ENCODE measurements at places on chromosomes 12 and 14.

DNA sequence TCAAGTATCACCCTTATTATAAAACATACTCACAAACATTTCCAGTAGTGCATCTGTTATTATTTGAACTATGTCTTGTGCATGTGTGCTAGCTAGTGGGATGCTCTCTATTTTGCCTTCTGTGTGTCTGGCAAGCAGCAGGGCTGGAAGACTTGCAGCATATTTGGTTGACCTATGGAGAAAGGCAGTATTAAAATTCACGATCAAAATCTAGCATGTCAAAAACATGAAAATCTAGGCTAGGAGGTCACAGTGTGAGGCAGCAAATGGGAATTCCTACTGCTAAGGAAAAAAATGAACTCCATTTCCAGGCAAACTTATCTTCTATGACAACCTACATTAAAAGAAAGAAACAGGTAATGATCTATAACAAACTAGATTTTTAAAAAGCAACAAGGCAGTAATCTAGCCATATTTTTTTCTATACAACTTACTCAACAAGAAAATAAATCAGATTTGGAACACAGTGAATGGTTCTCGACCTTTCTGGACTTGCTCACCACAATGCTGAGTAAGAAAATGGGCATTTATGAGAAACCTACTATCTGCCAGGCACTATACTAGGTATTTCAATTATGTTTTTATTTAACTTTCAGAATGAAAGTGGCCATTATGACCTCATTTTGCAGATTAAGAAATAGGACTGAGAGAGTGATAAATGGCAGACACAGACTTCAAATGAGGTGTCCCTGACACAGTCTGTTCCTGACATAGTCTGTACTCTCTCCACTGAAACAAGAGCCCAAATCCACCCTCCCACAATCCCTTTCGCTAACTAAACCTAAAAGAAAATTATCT lies 96.8 kb downstream of the TXNDC16 start:
- peak; percentile 35 for ATAC-seq

DNA sequence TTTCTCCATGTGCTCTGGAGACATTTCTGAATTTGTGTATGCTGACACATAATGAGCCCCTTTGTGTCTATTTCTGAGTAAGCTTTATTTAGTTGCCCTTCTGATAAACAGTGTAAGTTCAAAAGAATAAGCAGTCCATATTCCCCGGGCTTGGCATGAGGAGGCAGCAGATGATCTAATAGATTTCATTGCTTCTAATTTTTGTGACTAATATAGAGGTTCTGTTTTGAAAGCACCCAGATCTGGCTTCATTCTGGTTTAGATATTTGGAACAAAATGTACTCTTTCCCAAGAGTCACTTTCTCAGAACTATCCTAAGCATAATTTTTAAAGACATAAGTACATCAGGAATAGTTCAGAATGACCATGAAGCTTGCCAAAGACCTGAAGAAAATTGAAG lies 290.9 kb downstream of the BTG1 start:
- peak; percentile 48 for ATAC-seq

DNA sequence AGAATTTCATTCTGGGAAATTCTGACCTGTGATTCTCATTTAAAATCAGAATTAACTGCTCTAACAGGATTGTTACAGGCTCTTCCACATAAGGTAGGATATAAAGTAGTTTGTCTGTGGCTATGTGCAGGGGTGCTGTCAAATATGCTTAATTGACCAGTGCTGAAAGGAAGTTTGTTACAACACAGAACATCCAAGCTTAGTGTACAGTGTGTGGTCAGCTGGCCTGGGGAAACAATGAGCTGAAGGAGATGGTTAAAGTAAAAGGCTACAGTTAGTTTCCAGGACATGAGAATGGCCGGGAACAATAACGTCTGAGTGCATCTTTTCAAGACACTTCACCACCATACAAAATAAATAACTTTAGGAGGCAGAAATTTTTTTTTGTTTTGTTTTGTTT lies 68.0 kb downstream of the PKP2 start:
- no peak for ATAC-seq

DNA sequence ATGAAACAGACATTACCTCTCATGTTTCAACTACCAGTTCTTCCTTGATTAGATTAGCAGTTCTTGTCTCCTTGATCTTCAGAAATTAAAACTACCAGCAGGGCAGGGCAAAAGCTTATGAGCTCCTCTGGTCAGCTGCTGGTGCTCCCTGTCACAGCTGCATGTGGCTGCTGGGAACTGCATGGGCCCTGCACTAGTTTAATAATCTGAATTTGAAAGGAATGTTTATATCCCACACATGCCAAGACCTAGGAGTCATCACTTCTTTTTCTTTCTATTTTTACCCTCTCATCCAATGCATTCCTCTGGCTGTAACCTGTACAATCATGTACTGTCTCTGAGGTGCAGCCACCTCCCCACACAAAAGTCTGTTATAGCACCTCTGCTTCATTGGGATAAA lies 73.9 kb downstream of the ARMH4 start:
- no peak for ATAC-seq

GRCh38 chr12:9724023-9724422 lies 8.9 kb downstream of the CLECL1 start:
- no peak for ATAC-seq

DNA sequence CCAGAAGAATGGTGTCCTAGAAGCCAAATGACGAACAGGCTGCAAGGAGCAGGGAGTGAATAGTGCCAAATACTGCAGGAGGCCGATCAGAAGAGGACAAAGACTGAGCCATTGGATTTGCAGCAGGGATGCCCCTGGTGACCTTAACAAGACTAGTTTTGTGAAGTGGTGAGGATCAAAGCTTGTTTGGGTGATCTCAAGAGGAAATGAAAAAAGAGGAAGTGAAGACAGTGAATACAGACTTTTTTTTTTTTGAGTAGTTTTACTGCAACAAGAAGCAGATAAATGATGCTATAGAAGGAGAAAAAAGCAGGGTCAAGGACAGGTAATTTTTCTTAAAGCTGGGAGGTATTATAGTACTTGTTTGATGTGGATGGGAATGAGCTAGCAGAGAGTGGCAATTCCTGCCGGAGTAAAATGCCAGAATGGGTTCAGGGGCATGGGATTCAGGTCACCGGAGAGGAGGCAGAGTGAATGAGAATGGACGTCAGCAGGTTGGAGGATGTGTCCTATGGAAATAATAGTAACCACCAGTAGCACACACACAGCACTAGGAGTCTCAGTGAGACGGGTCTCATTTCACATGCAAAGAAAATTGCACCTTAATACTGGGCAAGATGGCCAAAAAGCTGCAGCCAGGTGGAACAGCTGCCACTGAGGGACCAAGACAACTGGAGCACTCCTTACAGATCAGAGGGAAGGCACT lies 345.8 kb upstream of the CCDC196 start:
- ATAC-seq, result no peak

- ATAC-seq, result no peak
Measured at GRCh38 chr12:57840726-57841125, 5.8 kb downstream of the CTDSP2 start.

- no peak for ATAC-seq
Measured at GRCh38 chr14:99889268-99889667, 96.1 kb downstream of the EML1 start.

DNA sequence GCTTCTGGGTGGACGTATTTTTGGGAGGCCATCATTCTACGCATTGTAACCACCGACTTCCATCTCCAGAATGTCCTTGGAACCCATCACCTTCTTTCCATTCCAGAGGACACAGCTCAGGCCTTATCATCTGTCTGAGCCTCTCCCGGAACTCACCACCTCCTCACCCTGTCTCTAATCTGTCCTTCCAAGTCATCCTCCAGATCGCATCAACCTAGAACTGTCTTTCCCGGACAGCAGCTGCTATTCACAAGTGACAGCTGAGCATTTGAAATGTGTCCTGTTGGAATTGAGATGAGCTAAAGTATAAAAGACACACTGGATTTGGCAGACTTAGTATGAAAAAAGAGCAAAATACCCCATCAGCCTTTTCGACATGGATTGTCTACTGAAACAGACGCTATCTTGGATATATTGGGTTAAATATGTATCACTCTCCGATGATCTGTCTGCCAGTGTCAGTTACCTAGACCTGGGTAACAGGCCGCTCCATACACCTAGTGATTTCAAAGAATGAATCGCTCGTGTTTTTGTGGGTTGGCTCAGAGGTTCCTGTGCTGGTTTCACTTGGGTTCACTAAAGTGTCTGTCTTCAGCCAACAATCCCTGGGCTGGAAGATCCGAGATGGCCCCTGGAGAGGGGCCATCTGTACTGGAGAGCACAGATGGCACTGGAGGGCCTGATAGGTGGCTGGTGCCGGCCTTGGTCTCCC lies 104.4 kb upstream of the RFLNA start:
- no peak for ATAC-seq

GRCh38 chr12:25938581-25938980 lies 19.9 kb upstream of the RASSF8 start:
- ATAC-seq, result no peak

DNA sequence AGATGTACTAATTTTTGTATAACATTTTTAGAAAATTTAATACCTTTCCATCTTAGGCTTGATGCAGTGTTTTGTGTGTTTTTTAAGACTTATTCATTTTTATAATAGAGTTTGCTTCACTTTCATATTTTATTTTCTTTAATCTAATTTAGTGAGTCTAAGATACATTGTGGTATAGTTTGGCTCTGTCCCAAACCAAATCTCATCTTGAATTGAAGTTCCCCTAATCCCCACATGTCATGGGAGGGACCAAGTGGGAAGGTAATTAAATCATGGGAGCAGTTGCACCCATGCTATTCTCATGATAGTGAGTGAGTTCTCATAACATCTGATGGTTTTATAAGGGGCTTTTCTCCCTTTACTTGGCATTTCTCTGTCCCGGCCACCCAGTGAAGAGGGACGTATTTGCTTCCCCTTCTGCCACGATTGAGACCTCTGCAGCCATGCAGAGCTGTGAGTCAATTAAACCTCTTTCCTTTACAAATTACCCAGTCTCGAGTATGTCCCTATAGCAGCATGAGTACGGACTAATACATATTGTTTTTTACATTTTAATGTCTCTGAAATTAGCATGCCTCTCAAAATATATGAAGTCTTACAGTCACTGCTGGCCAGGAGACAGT lies 34.9 kb downstream of the GABARAPL1 start:
- no peak for ATAC-seq

DNA sequence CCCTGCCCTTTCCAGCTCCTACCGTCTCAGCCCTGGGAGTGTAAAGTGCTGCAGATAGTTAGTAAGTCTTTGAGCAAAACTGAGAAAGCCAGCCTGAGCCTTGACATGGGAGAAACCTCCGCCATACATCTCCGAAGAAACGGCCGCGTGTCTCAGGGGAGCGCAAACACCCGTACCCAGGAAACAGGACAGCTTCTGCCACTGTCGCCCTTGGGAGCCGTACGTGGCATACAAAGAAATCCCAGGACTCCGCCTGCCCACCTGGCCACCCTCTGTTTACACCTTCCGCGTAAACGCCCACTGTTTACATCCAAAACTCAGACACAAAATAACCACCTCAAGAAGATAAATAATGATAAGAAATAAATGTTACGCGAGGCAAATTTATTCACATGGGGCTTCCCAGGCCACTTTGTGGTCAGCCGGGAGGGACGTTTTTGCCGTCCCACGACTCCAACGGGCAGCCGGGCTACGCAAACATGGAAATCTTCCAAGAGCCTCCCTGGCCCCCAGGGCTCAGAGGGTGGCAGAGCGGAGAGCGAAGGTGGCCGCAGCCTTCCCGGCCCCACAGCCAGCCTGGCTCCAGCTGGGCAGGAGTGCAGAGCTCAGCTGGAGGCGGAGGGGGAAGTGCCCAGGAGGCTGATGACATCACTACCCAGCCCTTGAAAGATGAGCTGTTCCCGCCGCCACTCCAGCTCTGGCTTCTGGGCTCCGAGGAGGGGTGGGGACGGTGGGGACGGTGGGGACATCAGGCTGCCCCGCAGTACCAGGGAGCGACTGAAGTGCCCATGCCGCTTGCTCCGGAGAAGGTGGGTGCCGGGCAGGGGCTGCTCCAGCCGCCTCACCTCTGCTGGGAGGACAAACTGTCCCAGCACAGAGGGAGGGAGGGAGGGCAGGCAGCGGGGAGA lies at the start of gene BDKRB2:
Gene BDKRB2 (plus strand): TSS at position 689 of the 908 bp plus-strand sequence. CDS start 32,269 bp downstream, outside the sequence.
- ATAC-seq, result no peak

DNA sequence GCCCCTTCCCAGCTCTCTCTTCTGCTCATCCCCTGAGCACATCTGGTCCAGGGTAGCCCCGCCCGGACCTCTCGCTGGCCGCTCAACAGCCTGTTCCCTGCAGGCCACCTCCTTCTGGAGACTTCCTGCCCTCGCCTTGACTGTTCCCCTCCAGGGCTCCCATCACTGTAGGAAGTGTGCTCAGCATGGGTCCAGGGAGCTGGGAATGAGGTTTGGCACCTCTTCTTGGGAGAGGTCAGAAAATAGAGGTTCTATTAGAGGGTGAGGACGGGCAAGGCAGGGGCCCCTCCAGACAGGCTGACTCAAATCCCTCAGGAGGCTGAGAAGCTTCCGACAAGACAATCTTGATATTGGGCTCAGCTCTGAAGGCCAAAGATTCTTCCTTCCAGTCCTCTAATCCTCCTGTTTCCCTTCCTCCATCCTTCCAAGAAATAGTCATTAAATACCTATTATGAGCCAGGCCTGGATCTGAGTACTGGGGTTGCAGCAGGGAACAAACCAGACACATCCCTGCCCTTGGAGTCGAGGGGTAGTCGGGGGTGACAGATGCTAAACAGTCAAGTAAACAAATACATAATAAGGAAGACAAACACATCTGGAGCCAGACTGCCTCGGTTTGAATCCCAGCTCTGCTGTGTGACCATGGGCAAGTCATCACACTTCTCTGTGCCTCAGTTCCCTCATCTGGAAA lies 30.6 kb downstream of the CMKLR1 start:
- no peak for ATAC-seq

DNA sequence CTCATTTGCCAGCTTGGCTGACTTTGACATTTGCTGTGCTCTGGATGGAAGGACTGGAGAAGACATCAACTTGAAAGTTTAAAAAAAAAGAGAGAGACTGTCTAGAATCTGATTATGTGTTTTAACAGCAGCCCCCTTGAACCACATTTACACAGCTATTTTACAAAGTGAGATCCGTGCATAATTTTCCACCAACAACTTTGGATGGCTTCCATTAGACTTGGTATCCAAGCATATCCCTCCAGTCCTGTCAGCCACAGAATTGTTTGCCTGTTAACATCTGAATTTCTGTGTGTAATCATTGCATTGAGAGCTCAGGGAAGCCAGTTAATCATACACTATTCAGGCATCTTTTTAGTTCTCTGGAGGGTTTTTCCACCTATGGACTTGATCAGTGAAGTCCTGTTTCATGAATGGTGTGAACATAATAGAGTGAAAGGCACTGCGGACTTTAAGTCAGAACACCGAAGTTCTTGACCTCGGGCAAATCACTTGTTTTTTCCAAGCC lies 93.7 kb downstream of the SAMD4A start:
- ATAC-seq, result no peak
